ENCODE measurements at places on chromosomes 4 and X.

- DNase-seq, result no peak
Observed at GRCh38 chrX:53421125-53421524, 1.3 kb downstream of the SMC1A start.

DNA sequence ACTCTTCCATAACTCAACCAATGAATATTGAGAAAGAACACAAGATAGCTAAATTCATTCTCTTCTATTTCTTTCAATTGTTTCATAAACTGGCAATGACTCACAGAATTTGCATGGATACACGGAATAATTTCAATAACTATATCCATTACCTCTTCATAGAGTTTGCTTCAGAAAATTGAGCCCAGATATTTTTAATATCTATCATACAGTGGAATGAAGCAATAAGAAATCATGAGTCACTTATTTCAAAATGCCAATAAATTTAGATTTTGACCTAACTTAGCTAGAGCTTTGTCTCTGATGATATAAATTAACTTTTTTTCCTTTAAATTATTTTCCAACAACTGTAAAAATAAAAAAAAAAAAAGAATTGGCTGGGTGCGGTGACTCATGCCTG lies 22.2 kb upstream of the MANBA start:
- DNase-seq, result no peak

GRCh38 chr4:77308843-77309242 lies 151.8 kb downstream of the CCNG2 start:
- DNase-seq, result no peak

GRCh38 chrX:110407910-110408545 lies 49.4 kb downstream of the RTL9 start:
- DNase-seq, result peak; percentile 23

Data from activated CD4-positive, alpha-beta memory T cell treated with anti-CD3 and anti-CD28 coated beads, Interleukin-2, amount 10 ng/mL, durations not matched to agents 7 days and 5 days (primary cell).